ENCODE measurements at places on chromosomes 12 and 14.

- DNase-seq = peak; percentile 15
Measured at GRCh38 chr14:60805841-60806430, 71.4 kb downstream of the MNAT1 start.

- no peak for DNase-seq
Measured at GRCh38 chr12:230925-231671, 17.1 kb upstream of the SLC6A12 start.

GRCh38 chr14:21168055-21168454 is 12.2 kb upstream of the OR5AU1 start:
- no peak for DNase-seq

DNA sequence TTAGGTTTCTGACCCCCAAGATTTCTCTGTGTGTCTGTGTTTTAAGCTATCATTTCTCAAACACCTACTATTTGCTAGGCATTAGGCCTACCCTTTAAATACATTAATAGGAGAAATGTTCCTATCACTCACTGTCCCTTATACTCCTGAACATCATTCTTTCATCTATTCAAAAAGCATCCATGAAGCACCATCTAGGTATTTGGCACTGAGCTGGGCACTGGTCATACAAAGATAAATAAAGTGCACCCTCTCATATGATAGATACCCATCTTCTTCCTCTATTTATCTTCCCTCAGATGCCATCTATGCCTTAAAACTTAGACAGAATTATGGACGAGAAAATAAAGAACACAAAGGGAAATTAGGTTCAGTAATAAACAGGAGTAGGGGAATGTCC is 20.4 kb downstream of the SIX1 start:
- no peak for DNase-seq

GRCh38 chr14:32980178-32980901 is 41.7 kb downstream of the NPAS3 start:
- no peak for DNase-seq
